ENCODE measurements at places on chromosomes 11 and 22.

DNA sequence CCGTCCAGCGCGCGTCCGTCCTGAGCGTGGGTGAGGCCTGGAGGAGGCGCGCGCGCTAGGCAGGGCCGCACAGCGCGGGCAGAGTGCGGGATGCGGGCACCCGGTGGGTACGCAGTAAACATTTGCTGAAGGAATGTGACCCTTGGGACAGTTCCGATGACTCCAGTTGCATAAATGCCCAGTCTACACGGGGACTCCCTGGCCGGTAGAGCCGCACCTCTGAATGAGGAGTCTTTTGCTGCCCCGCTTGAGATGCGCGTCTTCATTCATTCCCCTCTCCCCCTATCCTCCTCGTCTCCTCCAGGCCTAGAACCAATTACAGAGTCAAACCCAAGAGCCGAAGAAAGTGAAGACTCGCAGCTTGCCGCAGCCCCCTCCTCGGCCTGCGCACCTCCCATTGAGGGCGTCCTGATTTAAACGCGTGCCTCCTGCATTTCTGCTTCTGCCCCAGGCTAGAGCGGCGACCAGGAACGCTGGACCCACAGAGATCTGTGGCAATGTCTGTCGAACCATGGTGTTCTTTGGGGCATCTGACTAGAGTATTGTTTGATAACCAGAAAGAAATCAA is 729 bp upstream of the CHKB start:
- no peak for DNase-seq

GRCh38 chr11:1742371-1742770 is 8.0 kb downstream of the IFITM10 start:
- no peak for DNase-seq

- DNase-seq, result peak; percentile 72
These were observed 13.2 kb downstream of the RAC2 start for GRCh38 chr22:37230673-37231405.

GRCh38 chr11:18495703-18496102 is 31.0 kb downstream of the TSG101 start:
- no peak for DNase-seq

DNA sequence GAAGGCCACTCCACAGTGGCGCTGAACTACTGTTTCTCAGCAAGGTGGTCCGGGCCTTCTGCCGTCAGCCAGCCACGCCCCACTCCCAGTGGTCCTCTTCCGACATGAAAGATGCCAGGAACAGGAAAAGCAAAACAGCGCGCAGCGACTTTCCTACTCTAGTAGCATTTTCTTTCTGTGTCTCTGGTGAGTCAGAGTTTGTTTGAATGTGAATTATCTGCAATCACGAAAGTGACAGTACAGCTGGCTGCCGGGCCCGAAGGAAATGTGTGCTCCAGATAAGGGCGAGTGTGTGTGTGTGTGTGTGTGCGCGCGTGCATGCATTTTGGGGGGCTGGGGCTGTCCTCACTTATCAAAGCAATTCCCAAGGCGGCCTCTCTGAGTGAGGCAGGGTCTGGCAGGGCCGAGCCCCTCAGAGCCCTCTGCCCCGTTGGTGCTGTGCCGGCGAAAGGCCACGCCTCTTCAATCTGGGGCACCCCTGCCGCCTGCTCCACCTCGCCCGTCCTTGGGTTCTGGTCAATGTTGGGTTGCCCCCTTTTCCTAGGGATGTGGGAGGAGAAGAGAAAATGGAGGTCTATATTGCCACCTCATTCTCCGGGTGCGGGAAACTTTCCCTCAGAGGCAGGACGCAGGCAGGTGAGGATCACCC is 288.5 kb downstream of the KIRREL3 start:
- no peak for DNase-seq

DNA sequence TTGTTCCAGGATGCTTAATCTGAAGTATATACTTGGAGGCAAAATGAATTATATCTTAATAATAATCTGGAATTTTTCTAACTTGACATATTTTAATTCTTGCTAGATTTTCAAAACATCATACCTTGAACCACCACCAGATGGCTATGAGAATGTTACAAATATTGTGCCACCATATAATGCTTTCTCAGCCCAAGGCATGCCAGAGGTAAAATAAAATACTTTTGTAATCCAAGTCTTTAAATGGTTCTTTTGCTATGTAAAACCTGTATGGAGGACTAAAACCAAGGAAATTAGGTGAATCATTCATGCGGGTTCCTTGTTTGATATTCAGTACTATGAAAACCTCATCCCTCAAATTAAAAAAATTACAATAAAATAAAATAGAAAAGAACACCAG is 14.4 kb downstream of the NAALAD2 start:
- no peak for DNase-seq

GRCh38 chr11:100748153-100748552 is 61.1 kb downstream of the ARHGAP42 start:
- no peak for DNase-seq

- DNase-seq, result no peak
These were observed 5.9 kb downstream of the USP2 start for GRCh38 chr11:119375337-119376196.

GRCh38 chr11:8352103-8352875 is 88.6 kb upstream of the LMO1 start:
- no peak for DNase-seq

- no peak for DNase-seq
These were observed 141.5 kb upstream of the FAT3 start for GRCh38 chr11:92083123-92083522.

- no peak for DNase-seq
These were observed 19.8 kb upstream of the PGM2L1 start for GRCh38 chr11:74417860-74418508.

DNA sequence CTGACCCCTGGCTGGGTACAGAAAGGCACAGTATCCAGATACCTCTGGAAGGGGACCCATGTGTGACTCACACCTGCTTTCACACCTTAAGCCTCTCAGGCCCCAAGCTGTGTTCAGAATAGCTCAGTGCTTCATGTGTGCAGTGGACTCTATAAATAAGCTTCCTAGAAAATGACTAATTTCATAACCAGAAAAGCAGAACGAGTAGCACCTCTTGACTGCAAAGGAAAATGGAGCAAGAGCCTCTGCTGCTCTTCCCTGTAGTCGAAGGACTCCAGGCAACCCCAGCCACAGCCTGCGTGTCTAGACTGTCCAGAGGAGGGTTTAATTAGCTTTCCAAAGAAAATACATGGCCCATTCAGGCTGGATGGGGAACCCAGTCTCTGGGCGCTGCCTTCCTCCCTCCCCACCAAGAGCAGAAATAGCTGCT is 23.1 kb downstream of the PTPN5 start:
- no peak for DNase-seq

- peak; percentile 69 for DNase-seq
These were observed 11.7 kb downstream of the PHRF1 start for GRCh38 chr11:587978-588380.

DNA sequence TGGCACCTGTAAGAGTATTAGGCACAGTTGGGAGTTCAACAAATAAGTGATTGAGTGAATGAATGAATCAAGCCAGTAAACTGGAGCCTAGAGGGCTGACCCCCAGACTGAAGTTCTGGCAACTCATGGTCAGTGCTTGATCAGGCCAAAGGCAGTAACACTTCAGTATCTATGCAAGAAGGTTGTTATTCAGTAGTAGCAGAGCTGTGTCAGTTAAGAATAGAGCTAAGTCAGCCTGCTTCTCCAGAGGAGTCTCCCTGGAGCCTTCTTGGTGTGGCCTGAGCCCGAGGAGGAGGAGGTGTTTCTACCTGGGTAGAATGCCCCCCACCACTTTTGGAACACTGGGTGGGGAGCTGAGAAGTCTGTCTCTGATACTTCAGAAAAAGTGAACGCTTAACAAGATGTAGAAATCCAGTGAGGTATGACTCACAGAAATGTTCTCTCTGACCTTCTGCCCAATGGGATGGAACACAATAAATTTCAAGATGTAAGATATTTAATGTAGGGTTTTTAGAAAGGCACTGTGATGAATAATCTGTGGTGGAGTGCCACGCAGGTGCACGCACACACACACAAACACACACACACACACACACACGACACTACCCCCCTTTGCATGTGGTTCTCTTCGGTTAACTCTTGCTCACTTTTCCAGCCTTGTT is 219.9 kb downstream of the HIPK3 start:
- no peak for DNase-seq

All from stimulated activated CD4-positive, alpha-beta T cell treated with anti-CD3 and anti-CD28 coated beads, Interleukin-12 subunit alpha, Interleukin-12 subunit beta, amount 100 ng/mL, for 48 hours (primary cell).